Urothelium cell line (cell line): ENCODE measurements at places on chromosomes 2 and 18.
A peak's percentile ranks its signal among the peaks of the same experiment; 100 is the strongest.

GRCh38 chr2:217512259-217512658, 490.5 kb downstream of the TNS1 start:
- no peak for DNase-seq

GRCh38 chr2:47451790-47452189, 48.8 kb downstream of the MSH2 start:
- no peak for DNase-seq

DNA sequence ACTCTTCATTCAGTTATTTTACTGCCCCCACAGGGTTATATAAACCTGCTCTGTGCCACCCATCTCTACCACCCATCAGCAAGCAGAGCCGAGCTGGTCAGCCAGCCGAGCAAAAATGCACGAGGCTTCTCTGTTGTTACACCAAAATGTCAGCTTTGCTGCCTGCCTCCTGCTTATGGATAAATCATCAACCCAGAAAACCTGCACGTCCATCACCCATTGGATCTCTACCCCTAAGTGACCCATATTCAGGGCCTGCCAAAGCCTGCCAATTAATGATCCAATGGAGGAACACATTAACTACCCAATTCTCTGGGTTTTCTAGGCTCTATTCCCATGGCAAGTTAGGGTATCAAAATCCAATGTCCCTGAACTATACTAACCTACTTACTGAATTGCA, 365.5 kb upstream of the ACVR2A start:
- DNase-seq: no peak

DNA sequence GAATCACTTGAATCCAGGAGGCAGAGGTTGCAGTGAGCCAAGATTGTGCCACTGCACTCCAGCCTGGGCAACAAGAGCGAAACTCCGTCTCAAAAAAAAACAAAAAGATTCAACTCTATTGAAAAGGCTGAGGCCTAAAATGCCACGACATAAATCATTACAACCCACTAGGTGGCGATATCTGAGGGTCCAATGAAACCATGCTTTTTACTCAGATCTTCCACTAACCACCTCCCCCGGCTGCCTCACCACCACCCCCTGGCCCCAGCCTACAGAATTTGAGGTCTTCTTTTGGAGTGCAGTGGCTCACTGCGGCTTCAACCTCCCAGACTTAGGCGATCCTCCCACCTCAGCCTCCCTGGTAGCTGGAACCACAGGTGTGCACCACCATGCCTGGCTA, 57.5 kb downstream of the AP1S3 start:
- peak; percentile 50 for DNase-seq

GRCh38 chr2:102083393-102083703, 59.2 kb upstream of the IL1R1 start:
- no peak for DNase-seq

GRCh38 chr2:213500881-213501280, 216.6 kb downstream of the SPAG16 start:
- no peak for DNase-seq

- no peak for DNase-seq
Measured at GRCh38 chr2:186220409-186220808, 265.7 kb upstream of the ZC3H15 start.

GRCh38 chr2:24913911-24914310, 6.1 kb downstream of the ADCY3 start:
- DNase-seq: no peak

DNA sequence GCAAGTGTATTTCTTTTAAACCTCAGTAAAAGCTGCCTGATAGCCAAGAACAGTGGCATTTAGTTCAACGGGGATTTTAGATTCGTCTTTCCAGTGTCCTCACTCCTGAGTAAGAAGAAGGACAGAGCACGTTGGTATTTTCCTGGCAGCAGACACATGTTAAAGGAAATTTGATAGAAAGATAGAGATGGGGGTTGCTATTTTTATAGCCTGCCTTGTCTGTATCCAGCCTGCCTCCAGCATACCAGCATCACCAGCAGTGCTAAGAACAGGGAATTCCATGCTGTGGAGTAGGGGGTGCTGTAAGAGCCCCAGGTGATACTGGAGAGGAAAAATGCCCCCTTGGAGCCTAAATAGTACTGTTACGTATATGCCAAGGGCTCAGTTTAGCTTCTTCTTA, 1.1 kb upstream of the SMYD1 start:
- no peak for DNase-seq

- no peak for DNase-seq
Measured at GRCh38 chr2:229050133-229050532, 221.0 kb downstream of the PID1 start.
